OCI-LY7 (cell line): ENCODE measurements at places on chromosomes 4 and X.

- DNase-seq = no peak
Measured at GRCh38 chr4:155667568-155668511, 1.2 kb downstream of the GUCY1A1 start.

DNA sequence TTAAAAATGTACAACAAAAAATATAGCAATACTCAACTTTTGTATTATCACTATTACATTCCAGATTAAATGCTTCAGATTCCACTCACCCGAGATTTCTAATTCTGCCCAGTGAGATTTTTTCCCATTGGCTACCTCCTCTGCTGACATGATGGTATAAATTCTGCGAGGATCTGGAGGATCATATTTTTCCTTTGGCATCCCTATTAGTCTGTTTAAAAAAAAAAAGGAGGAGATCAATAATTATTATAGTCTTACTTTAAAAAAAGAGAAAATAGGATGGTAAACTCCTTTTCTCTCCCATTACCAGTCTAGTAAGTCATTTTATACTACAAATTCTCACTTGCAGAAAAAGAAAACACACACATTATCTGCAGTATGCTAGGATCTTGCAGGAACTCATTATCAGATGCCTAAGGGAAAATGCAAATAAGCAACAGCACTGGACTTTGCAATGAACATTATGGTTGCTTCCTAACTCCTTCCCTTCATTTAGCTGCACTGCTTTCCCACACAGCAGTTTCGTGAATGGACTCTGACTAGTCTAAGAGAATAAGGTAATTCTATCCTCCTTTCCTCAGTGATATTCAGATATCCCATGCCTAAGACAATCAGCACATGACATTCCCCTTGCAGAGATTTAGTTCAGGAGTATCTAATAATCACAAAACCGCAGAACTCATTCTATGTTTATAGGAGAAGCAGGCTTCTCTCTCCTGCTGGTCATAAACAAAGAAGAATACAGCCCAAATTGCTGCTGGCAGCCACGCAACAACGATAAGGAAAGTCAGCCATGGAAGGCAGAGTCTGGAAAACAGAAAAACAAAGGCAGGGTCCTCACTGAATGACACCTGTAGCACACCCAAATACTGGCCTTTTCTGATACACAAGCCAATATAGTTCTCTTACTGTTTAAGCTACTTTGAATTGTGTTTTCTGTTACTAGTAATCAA is 42.7 kb downstream of the CNOT6L start:
- DNase-seq = no peak

GRCh38 chr4:82644734-82645126 is 82.9 kb upstream of the TMEM150C start:
- DNase-seq = no peak

DNA sequence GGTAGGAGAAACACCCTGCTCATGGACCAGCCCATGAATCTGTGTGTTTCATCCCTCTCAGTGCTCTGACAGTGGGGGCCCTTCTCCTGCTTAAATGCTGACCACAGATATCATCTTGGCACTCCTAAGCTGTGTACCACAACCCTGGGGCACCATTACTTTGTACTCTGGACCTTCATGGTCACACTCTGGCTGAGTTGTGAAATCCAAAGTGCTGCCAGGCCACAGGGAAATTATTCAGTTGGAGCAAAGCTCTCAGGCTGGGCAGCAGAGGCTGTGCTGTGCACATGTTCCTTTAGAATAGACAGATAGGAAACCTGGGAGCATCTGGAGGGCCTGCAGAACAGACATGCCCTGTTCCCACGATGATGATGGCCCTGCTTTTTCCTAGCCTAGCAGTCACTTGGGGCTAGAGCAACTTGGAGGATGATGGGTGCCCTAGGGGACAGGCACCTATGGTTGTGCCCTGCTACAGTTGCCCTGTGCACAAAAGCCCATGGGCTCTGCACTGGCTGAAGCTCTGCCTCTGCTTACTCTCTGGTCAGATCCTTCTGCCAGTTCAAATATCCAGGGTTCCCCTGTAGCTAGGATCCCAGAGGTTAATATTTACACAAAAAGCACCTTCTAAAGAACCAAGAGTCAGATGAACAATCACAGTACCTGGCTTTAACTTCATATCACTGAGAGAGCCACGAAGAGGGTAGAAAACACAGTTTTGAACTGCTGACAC is 48.5 kb upstream of the CDX4 start:
- no peak for DNase-seq

GRCh38 chr4:70630162-70630561 is 1.6 kb downstream of the ENAM start:
- no peak for DNase-seq

DNA sequence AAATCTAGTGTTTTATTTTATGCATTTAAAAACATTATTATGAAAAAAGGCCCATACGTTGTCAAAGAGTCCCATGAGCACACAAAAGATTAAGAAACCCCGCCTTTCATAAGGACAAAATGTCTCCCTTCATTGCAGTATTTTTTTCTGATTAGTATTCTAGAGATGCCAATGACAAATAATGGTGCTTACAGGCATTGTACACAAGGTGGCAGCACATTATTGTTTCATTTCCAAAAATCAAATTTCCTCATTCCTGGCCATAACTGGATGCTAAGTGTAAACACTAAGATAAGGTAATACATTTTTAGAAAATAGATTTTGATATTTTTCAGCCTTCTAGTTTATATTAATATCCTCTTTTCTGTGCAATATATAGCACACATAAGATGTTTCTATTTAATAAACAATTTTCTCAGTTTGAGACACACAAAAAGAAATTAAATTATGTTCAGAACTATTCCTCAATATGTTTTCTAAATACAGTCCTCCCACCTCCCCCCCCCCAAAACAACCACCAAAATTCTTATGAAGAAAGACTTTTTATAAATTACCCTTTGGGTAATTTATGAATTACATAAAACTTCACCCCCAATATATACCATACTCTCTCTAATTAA is 47.7 kb downstream of the TIGD2 start:
- peak; percentile 47 for DNase-seq

GRCh38 chrX:20432746-20433387 is 166.2 kb upstream of the RPS6KA3 start:
- DNase-seq = no peak

DNA sequence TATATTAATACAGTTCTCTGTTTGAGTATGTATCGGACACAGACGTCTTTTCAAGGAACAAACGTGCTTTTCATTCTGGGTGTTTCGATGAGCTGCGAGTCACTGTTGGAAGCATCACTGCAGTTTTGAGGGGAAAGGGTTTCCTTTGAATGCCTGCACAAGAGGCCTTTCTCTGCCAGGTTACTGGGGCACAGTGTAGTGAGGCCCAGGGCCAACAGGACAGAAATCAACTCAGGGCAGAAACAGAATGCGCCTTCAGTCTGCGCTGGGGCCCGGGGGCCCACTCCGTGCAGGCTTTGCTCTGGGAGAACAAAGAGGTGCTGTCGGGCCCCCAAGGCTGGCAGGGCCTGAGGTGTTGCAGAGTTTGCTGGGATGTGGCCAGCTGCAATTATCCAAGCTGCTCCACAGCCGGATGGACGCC is 2.3 kb upstream of the PPP2R3B start:
- DNase-seq = no peak

GRCh38 chrX:140090800-140091124 is 125.4 kb upstream of the CXorf66 start:
- DNase-seq = no peak

- DNase-seq = no peak
Measured at GRCh38 chr4:139770361-139770760, 104.7 kb downstream of the MGST2 start.

DNA sequence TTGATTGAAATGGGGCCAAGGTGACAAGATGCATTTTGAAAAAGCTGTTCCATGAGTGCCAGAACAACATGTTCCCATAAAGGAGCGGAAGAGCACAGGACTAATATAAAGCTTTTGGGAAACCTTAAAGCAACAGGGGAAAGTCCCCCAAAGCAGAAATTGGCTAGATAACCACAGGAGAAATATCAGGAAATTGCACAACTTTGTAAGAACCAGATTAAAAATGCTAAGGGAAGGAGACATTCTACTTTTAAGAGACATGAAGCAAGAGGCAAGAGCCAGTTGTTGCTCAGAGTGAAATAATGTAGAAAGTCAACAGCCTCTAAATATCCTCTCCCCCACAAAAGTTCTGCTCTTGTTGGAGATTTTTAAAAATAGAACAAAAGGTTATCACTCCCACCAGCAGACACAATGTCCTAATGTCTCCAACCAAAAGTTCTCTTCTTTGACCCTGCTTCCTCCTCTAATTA is 85.2 kb upstream of the LNX1 start:
- DNase-seq = no peak

GRCh38 chr4:100177855-100178254 is 12.4 kb downstream of the DDIT4L start:
- no peak for DNase-seq
